ENCODE measurements at places on chromosomes 11 and 22.

GRCh38 chr11:2261436-2262230, 8.8 kb downstream of the ASCL2 start:
- no peak for DNase-seq

- DNase-seq: no peak
These were observed 93.4 kb downstream of the NTM start for GRCh38 chr11:131463649-131464425.

- DNase-seq: no peak
These were observed 72.1 kb downstream of the MED15 start for GRCh38 chr22:20579273-20580120.

GRCh38 chr11:68282861-68283230, 11.1 kb upstream of the C11orf24 start:
- no peak for DNase-seq

- peak; percentile 48 for DNase-seq
These were observed 573 bp downstream of the PPFIA1 start for GRCh38 chr11:70270877-70271648.

- DNase-seq: no peak
These were observed 1.0 kb downstream of the MS4A4A start for GRCh38 chr11:60281485-60281884.

- no peak for DNase-seq
These were observed 98.9 kb upstream of the SLC5A12 start for GRCh38 chr11:26820739-26821138.

DNA sequence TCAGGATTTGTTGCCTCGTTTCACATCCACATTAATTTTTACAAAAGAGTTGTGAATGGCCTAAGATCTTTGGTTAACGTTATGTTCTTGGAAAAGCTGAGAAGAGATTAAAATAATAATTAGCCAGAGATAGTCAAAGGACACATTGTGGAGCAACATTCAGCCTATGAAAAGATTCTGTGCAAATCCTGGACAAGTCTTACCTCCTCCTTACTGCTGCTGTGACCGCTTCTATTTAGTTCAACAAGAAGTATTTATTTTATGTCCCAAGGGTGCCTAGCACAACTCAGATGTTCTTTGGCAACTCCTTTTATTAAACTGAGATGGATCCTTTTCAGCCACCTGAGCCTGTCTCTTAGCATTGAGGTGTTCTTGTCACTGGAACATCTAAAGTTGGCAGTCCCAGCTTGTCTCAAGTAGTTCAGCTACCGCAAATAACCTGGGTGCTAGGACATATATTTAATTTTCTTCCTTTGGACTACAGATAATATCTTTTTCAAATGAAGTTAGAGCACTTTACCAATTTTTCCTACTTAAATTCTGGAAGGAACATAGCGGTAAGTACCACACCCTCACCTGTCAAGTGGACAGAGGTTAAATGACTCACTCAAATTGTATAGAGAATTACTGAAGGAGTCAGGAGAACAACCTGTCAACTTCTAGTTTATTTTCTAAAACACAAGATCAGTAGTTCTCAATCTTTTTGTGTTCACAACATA, 80.5 kb upstream of the CHRM4 start:
- DNase-seq: no peak

DNA sequence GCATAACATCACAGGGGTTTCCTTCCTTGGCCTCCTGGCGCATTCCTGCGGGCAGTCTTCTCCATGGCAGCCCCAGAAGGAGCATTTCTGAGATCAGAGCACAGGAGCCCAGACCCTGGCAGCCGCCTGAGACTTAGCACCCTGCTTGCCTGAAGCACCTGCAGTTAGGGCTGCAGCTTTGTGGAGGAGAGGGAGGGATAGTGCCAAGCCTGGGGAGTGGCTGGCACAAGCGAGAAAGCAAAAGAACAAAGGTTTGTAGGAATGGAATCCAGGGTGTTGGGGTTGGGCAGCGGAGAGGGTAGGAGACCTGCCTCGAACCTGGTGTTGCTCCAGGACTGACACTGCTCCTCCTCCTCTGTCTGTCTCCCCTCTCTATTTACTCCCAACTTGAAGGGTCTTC, 66.9 kb downstream of the SCN3B start:
- no peak for DNase-seq

GRCh38 chr22:23272834-23273233, 92.5 kb downstream of the BCR start:
- no peak for DNase-seq

GRCh38 chr11:5071799-5072198, 2.4 kb downstream of the OR52E1 start:
- no peak for DNase-seq

DNA sequence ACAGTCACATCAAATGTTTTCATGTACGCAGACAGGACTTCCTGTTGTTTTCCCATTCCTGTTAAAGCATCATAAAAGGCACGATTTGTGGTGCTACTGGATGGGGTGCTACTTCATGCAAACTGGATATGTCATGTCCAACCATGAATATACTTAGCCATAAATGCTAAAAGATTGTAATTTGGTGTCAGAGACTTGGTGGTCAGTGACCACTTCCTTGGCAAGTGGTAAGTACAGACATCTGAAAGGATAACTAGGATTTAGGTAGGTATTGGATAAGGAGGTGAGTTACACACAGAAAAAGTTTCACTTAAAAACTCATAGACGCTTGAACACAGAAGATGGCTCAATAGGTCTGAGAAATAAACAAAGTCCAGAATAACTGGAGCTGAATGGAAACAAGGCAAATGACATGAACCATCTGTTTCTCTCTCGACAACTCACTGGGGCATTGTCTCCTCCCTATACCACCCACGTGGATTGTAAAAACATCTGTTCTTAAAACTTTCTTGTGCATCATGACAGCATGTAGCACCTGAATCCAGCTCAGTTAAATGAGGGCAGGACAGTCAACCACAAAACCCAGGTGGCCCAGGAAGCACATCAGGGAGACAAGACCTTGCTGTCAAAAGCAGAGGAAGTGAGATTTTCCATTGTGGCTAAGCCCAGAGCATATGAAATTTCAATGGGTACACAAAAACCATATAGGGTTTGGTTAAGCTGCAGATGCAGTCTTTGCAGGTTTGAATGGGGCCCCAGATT, 22.1 kb upstream of the IGLL5 start:
- no peak for DNase-seq

DNA sequence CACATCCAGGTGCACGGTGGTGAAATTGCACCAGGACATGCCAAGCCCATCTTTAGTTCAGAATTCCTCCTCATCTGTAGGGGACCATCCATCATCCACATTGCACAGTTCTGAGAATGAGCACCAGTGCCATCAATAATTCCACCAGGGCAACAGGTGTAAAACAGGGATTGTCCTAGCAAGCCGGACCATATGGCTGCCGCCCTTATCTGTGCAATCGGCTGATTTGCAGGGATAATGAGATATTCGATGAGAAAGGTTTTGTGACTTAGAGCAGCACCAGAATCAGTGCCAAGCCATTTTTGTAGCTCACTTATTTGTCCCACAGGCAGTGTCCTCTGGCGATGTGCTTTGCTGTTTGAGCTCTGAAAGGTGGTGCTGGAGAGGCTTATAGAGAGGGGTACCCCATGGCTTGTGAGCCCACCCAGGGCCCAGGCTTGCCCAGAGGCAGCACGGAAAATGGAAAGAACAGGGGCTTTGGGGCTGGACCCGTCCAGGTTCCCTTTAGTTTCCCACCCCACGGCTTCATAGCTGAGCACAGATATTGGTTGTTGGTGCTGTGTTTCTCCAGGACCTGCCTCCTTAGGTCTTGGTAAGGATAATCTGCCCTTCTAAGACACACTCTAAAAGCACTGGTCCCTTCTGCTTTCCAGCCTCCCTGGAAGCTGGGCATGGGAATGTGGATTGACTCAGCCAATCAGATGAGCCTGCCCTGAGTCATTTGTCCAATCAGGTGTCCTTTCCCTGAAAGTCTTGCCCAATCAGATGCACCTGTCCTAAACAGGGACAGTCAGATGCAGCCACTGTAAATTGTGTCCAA, 84.0 kb upstream of the SHANK2 start:
- no peak for DNase-seq

DNA sequence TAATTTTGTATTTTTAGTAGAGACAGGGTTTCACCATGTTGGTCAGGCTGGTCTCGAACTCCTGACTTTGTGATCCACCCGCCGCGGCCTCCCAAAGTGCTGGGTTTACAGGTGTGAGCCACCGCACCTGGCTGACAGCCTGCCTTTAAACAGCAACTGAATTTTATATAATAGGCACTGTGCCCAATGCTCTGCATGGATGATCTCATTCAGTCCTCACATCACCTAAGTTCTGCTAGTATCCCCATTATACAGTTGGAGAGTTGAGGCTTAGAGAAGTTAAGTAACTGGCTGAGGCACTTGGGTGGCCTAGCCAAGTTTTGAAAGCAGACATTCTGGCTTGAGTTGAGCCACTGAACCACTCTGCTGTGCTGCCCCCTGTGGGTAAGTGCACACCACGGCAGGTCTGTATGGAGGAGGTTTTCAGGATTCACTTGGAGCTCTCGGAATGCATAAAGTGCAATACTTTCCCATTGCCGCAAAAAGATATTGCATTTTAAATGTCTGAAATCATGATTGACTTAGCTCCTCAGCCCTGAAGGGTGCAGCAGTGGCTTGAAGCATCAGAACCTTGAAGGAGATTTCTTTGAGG, 112.4 kb downstream of the LDLRAD3 start:
- DNase-seq: no peak

DNA sequence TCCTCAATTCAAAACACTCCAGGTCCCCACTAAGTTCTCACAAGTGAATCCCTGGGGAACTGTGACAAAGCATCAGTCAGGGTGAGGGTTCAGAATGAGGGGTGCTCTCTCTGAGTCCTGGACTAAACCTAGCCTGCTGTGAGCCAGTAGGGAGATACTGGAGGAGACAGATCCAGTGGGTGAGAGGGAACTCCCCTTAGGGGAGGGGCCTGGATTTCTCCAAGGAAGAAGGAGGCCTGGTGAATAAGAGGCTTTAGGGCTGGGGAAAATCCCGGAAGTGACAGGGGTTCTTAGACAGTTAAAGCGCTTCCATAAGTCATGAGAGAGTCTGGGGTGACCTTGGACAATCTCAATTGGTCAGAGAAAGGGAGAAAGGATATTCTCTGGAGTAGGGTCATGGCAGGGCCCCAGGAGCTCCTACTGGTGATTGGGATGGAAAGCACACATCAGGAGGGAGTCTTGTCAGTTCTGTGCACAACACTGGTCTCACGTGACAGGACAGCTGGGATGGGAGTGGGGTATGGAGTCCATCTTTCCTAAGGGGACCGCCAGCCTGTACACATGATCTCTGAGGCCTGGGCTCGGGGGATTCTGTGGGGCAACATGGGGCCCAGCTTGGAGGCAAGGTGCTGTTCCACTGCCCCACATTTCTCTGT, 1.5 kb downstream of the TBC1D10A start:
- DNase-seq: no peak

DNA sequence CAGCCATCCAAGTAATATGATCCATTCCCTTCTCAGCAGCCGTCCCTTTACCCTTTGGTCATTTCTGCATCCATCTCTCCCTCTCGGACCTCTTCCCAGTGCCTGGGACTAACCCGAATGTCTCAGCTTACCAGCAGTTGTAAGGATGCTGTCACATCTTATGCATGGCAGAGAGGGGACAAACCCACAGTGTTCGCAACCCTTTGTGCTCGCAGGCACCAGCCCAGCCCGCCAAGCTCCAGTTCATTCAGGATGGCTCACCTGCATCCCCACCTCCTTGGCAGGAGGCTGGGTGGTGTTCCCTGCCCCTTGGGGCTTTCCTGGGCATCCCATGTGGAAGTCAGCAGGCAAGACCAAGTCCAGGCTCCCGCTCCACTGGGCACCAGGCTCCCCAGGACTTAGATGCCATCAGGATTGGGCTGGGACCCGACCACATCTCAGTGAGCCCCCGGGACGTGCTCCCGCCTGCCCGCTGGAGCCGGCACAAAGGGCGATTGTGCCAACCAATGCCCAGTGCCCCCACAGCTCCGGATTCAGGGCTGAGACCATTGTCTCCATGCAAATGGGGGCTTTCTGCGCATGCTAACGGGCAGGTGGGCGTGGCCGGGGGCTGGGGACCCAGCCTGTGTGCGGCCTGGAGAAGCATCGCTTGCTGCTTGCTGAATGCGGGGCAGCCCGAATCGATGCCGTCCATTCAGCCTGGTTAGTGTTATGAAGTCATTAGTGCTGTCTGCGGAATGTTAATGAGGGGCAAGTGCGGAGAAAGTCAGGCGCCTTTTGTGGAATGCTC, 108.6 kb downstream of the KCNQ1OT1 start:
- no peak for DNase-seq

- no peak for DNase-seq
These were observed 2.3 kb downstream of the SCUBE2 start for GRCh38 chr11:9089061-9089460.

DNA sequence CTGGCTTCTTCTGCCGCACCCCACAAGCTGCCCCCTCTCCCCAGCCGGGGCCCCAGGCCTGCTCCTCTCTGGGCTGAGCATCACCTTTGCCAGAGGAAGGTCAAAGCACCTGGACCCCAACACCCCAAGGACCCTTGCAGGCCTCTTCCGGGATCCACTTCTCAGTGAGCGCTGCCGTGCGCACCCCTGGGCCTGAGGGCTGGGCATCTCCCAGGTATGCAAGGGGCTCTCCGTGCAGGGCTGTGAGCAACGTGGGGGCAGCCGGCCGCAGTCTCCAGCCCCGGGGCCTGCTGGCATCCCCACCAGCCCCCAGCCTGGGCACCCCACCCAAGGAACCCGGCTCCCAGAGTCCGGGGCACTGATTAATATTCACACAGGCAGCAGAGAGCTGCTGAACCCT, 64.0 kb downstream of the BRD1 start:
- DNase-seq: no peak

- DNase-seq: peak; percentile 44
These were observed at the start of gene TTLL12 for GRCh38 chr22:43186272-43187170. Gene TTLL12 (minus strand): TSS chr22:43187134. CDS start chr22:43187069, 65 bp downstream.

DNA sequence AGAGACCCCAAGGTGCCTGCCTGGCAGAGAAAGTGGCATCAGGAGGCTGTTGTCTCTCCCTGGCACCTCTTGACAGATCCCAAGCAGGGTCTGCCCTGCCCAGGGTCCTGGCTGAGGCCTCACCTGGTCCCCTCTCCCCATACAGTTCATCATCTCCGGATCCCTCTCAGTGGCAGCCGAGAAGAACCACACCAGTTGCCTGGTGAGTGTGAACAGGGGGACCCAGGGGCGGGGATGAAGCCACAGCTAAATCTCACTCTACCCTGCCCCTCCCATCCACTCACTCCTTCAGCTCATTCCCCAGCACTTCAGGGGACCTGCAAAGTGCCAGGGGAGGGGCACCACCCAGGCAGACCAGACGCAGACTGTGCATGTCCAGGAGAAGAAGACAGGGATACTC, 14.0 kb upstream of the MS4A10 start:
- DNase-seq: no peak

Measured in T-helper 9 cell (primary cell).